GM04504 (cell line): ENCODE measurements at places on chromosomes 1 and 21.

- DNase-seq, result no peak
Measured at GRCh38 chr1:201020040-201020591, 3.4 kb downstream of the KIF21B start.

DNA sequence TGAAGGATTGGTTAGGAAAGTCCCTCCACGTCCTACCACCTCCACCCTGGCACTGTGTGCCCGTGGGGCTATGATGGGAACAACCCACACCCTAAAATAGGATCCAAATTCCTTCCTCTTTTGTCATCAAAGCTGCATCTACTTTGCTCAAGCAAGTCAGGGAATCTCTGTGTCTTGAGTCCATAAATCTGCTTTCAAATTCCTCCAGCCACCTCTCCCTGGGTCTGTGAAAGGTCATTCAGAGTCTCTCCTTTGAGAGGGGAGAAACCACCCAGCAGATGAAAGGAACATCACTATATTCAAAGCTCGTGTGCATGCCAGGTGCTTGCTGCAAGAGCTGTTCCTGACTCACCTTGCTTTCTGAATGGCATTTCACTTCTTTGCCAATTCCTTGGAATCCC is 243.6 kb downstream of the TM2D1 start:
- no peak for DNase-seq

- no peak for DNase-seq
Measured at GRCh38 chr1:210376836-210377372, 48.2 kb downstream of the HHAT start.

DNA sequence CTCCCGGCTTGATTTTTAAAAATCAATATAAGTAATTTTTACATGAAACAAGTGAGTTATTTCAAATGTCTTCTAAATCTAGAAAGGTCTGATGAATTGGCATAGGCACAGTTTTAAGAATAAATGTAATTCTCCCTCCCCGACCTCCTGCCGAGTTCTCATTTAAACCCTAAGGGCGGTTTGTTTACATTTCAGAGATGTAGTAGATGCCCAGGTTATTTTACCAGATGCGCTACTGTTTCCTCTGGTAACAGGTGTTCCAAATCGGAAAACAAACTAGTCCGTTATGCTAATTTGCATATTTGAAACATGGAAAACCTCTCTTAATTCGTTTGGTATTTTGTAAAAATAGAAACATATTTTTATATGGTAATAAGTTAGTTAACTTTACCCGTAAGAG is 53.8 kb upstream of the CFAP126 start:
- DNase-seq, result no peak

GRCh38 chr21:36846631-36847030 is 119.8 kb downstream of the HLCS start:
- DNase-seq, result no peak

DNA sequence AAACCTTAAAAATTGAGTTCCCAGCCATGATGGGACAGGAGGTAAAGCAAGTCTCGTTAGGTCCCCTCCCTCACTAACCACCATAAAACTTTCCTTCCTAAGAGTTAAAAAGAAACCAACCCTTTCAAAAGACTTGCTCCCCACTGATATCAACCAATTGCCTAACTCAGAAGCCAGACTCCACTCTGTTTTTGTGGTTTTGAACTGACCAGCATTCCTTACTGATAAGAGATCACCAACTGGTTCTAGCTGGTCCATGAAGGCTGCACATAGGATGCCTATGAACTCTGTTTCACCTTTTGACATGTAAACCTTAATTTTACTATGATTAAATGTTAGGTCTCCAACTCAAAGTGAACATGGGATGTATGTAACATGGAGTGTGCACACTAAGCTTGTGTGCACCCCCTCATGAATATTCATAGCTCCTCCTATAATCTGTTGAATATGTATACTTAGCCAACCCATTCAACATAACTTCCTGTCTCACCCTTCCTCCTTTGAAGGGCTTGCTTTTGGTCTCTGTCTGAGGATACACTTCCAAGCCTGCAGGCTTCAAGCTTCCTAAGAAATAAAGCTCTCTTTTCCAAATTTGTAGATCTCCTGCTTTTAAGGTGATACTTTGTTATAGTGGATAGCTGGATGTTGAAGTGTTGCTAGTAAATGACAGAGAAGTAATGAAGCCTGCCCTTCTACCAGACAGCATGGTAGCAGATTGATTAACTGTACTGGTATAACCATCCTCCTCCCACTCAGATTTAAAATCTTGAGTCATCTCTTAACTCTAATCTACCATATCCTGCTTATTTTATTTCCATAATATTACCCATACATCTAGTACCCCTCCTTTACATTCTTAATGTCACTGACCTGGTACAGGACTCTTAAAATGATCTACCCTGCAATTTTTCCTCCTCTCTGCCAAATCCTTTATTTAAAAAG is 95.6 kb downstream of the ZNF644 start:
- DNase-seq, result peak; percentile 17

- peak; percentile 87 for DNase-seq
Measured at GRCh38 chr1:172343240-172344160, 77.0 kb upstream of the C1orf105 start.

- DNase-seq, result no peak
Measured at GRCh38 chr1:24972221-24972914, 42.3 kb upstream of the RUNX3 start.

- DNase-seq, result no peak
Measured at GRCh38 chr1:41766041-41766440, 152.7 kb downstream of the HIVEP3 start.

- DNase-seq, result no peak
Measured at GRCh38 chr1:171739656-171740055, 2.2 kb downstream of the VAMP4 start.

GRCh38 chr1:85461216-85461918 is 3.6 kb downstream of the DDAH1 start:
- no peak for DNase-seq

DNA sequence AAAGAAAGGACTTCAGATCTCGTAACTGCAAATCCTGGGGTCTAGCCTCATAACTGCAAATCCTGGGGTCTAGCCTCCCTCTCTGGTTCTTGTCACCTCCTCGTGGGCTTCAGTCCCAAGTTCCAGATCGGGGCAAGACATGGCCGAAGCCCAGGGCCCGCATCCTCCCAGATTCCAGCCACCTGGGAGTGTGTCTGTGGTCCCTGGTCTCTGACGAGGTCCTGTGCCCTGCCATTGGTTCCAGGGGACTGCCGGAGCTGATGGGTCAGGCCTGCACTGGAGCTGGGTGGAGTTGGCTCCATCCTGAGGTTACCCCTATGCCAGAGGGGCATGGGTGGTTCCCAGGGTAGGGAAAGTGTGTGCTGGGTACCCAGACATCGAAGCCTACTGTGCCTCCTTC is 17.7 kb upstream of the C1orf174 start:
- no peak for DNase-seq

- DNase-seq, result no peak
Measured at GRCh38 chr1:98336472-98337083, 324.9 kb upstream of the SNX7 start.
